ENCODE measurements at places on chromosomes 7 and 10.

DNA sequence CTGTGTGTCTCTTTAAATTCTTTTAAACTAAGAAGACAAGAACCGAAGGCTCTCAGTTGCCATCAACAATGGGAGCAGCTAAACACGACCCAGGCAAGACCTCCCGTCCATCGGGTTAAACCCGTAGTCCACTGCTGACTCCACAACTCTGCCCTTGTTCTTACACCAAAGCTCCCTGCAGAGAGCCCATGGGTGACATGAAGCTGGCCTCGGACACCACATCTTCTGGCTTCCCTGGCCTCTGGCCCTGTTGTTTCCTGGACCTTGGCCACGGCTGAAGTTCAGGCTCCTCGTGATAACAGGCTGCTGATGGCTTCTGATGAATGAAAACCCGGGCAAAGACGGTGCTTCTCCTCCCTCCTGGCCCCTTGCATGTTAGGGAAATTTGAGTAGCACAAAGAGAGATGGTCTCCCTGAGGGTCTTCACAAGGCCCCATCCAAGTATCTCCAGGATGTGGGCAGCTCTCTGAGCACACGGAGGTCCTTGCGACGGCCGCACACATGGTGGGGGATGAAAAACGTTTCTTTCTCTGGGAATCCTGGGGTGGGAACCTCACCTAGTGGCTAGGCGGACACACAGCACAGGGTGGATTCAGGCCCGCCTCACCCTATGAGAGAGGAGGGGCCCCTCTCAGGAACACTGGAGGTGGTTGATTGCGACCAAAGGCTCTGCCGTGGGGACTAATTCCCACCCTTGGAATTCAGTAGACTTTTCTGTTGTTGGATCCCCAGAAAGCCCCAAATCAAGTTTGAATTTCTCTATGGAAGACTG lies 271.1 kb downstream of the ADARB2 start:
- no peak for DNase-seq

DNA sequence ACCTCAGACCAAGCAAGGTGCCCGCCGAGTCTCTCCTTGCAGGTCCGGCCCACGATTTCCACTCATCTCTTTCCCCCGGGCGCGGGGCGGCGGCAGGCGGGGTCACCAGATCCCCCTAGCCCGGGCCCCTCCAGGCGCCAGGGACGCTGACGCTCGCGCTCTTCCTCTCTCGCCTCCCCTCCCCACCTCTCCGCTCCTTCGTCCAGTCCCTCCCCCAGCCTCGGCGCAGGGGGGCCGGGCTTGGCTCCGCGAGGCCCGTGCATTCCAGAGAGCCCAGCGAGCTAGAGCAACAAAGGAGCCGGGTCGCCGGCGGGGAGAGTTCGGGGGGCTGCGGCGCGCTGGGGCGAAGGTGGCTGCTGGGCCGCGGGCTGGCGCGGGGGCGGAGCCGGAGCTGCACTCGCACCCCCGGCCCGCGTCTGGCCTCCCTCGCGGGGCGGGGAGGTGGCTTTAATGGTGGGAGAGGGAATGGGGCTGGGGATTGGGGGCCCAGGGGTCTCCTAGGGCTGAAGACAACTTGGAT lies at the start of gene SMO:
TSS of gene SMO (plus strand) at position 262 of the 520 bp plus-strand sequence. CDS start 519 bp downstream, outside the sequence.
- DNase-seq: no peak

GRCh38 chr10:73865459-73866442 lies 8.6 kb downstream of the CAMK2G start:
- DNase-seq: peak; percentile 52

DNA sequence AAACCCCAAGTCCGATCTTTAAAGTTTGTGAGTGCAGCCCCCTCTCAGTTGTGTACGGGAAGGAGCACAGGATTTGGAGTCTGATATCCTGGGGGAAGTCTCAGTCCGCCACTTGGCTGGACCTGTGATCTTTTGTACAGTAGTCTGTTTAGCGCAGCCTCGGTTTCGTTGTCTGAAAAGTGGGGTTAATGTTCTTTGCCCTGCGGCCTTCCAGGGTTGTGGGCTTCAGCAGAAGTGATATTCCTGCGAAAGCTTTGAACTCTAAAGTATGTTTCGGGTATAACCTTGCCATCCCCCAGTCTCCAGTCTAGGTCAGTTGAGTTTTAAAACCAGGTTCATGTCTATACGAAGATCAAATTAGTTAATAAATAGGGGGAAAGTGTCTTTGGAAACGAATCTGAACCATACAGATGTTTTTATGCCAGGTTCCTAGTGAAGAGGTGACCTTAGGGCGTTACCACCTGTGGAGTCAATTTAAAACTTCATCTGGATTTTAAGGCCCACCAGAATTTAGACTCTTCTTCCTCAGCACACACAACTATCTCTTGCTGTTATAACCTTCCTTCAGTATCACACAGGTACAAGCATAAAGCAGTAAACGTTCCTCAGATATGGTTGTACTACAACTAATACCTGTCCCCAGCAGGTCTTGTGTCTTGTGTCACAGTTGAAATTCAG lies 904 bp downstream of the R3HCC1L start:
- DNase-seq: peak; percentile 28

GRCh38 chr10:101814466-101815071 lies 3.7 kb downstream of the OGA start:
- DNase-seq: no peak

DNA sequence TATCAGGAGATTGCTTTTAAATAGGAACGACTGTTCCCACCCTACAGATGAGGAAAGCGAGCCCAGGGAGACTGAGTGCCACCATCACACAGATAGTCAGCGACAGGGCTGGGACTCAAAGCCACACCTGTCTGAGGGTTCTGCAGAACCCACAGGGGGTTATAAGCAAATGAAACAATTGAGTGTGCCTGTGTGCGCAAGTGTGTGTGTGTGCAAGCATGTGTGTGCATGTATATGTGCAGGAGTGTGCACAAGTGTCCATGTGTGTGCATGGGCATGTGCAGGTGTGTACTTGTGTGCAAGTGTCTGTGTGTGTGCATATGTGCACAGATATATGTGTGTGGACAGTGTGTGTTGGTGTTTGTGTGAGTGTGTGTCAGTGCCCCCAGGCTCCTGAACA lies 280.2 kb downstream of the GRID1 start:
- no peak for DNase-seq

- DNase-seq: no peak
Measured at GRCh38 chr10:56296618-56297017, 64.4 kb downstream of the ZWINT start.

- DNase-seq: no peak
Measured at GRCh38 chr7:41054960-41055661, 647.8 kb downstream of the INHBA start.

- DNase-seq: no peak
Measured at GRCh38 chr10:58952162-58952601, 224.3 kb upstream of the PHYHIPL start.

- DNase-seq: peak; percentile 92
Measured at GRCh38 chr10:79093658-79094411, 25.1 kb downstream of the ZMIZ1 start.
